ENCODE measurements at places on chromosomes 3 and 15. TPM values are rescaled to one million over a fixed set of nuclear protein-coding genes. Genes with fewer than 3 reads are reported as not detected.

LCTL gene
- total RNA-seq: not detected

TRH gene
- not detected for total RNA-seq

NPAP1 gene
- not detected for total RNA-seq

ZPLD1 gene
- total RNA-seq: not detected

GOLGA8J gene
- total RNA-seq: not detected

MCCC1 gene
- total RNA-seq: 17.9 TPM

ADAM10 gene
- total RNA-seq: 203 TPM

ZKSCAN7 gene
- total RNA-seq: 1.6 TPM

ASB14 gene
- total RNA-seq: not detected

CLEC3B gene
- 2.6 TPM for total RNA-seq
